ENCODE measurements at places on chromosomes 2 and 18.
A peak's percentile ranks its signal among the peaks of the same experiment; 100 is the strongest.

- no peak for DNase-seq
These were observed 6.5 kb upstream of the NAPG start for GRCh38 chr18:10519366-10519765.

DNA sequence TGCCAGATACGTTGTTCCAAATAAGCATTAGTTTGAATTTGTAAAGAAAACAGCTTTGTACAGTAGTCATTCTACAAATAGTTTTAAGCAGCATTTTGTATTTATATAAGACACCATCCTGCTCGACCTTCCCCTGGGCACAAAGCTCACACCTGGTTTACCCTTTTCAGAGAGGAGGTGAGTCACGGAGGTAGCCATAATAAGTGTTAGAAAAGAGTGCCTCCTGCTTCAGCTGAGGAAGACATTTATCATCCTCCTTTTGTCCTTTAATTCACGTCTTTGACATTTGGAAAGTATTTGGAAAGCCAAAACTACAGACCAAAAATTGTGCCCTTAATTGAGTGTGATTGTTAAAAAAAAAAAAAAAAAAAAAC, 6.8 kb downstream of the RAB12 start:
- peak; percentile 35 for DNase-seq

GRCh38 chr18:76765649-76766048, 56.7 kb upstream of the ZNF236 start:
- DNase-seq = no peak

DNA sequence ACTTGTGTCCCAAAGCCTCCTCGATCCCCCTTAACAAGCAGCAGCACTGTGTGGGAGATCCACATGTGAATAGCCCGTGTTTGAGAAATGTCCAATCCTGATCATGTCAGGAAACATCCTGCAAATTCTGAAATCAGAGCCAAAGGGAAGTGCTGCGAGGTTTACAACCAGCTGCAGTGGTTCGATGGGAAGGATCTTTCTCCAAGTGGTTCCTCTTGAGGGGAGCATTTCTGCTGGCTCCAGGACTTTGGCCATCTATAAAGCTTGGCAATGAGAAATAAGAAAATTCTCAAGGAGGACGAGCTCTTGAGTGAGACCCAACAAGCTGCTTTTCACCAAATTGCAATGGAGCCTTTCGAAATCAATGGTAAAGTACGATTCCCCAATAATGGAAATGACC, at the start of gene MARCO:
TSS of gene MARCO (plus strand) at position 164 of the 400 bp plus-strand sequence. CDS start at position 271, 107 bp downstream.
- no peak for DNase-seq

- DNase-seq = no peak
These were observed 15.8 kb upstream of the COL6A3 start for GRCh38 chr2:237429753-237430152.

DNA sequence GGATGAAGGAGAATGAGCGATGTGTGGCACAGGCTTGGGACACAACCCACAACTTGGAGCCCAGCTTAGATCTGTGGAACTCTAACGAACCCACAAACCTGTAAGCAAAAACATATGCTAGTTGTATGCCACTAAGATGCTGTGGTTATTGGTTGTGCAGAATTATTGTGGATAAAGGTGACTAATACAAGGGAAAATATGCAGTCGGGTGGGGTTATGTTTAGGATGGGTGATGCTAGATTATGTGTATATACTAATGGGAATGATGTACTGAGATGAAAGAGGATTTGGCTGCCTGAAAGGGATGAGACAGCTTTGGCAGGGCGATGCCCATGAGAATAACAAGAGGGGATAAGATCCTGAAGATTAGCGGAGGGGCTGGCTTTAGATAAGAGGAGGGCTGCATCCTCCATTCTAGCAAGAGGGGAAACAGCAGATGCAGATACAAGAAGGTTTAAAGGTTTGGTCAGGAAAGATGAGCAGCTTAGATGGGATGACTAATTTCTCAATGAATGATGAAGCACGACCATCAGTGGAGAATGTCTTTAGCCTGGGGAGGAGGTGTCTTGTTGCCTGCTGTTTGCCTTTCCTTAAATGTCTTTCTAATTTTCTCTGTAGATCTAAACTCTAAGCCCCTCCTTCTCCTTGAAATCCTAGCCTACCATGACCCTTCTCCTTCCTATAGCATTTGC, 49.6 kb downstream of the GALNT14 start:
- no peak for DNase-seq

- DNase-seq = no peak
These were observed 266.8 kb downstream of the ALPK2 start for GRCh38 chr18:58362027-58362575.

- DNase-seq = no peak
These were observed 76.5 kb downstream of the C1D start for GRCh38 chr2:67986258-67986657.

DNA sequence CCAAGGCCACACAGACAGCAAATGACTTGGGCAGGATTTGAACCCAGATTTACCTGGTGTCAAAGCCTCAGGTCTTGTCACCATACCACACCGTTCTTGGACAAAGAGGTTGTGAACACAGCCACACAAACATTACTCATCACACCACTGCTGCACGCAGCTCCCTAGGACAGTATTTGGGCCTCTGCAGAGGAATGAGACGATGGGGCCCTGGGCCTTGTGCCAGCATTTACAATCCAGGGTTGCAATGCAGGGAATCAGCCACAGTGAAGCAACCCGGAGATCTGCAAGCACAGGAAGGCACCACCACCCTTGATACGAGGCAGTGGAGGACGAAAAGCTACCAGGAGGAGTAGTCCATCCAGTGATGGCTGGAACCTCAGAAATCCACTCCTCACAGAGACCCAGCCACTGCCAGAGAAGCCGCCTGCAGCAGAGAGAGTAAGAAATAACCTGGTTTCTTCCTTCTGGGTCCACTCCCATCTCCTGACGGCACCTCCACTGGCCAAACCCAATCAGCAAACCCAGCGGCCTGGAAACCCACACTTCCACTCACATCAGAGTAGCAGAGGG, 3.7 kb upstream of the MTCL1 start:
- peak; percentile 59 for DNase-seq

- no peak for DNase-seq
These were observed 17.3 kb downstream of the PHLPP1 start for GRCh38 chr18:62732617-62733016.

DNA sequence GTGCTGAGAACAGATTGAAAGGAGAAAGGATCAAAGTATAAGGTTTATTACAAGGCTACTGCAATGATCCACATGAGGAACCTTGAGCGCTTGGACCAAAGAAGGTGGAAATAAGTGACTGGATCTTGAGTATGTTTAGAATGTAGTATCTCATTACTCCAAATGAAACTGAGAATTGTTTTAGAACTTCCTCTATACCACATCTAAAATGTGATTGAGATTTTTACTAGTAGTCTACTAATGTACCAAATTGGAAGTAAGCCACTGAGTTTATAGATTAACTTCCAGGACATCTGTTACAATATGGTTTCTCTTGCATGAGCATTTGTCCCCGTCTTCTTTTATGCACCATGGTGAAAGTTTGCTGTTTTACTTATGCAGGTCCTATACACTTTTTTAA, 300.5 kb downstream of the SUCLG1 start:
- DNase-seq = no peak

- DNase-seq = peak; percentile 98
These were observed 57.2 kb downstream of the CYB5A start for GRCh38 chr18:74234326-74235171.

- no peak for DNase-seq
These were observed 61.4 kb downstream of the TWIST2 start for GRCh38 chr2:238908960-238909951.

- DNase-seq = no peak
These were observed 98.0 kb downstream of the STPG4 start for GRCh38 chr2:47056868-47057686.

DNA sequence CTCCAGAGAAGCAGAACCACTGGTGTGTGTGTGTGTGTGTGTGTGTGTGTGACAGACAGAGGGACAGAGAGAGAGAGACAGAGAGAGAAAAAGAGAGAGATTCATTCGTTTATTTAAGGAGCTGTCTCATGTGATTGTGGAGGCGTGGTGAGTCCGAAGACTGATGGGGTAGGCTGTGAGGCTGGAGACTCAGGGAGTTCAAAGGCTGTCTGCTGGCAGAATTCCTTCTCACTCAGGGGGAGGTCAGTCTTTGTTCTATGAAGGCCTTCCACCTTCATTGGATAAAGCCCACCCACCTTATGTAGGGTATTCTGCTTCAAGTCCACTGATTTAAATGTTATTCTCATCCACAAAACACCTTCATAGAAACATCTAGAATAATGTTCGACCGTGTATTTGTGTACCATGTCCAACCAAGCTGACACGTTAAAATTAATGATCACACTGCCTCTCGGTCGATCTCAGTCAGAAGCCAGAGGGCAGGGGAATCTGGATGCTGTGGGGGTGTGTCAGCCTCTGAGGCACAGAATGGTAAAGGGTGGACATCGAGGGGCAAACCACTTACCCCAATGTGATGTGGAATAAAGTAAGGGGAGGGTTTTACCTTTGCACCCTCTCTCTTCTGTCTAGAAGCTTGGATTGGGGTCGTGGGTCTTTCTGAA, 275.6 kb downstream of the SLC4A3 start:
- no peak for DNase-seq

DNA sequence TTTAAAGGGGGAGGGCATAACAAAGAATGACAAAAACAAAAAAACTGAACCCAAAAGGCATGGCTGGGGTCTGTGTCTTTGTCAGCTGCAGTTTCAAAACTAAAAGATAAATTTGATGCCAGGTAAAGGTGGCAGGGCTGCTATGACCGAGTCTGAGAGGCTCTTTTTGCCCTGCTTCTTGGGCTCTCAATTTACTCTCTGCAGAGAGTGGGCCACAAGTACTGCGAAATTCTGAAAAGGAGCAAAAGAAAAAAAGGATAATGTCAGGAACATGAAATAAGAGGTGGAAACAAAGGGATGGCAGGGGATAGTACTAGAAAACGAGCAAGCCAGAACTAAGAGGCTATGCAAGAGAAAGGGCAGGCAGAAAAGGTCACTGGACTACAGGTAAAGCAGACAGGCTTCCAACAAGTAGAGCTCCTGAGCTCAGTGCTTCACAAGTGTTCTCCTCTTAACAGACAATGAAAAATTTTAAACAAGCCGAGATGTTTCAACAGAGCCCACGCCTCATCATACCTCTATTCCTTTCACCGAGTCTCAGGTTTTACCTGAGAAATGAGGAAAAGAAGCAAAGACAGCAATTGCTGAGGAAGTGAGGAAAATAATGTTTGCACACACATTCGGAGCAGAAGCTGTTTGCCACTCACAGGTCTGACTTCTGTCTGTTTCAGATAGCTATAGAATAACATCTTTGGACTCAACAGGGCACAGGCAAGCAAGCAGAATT, 7.3 kb downstream of the IRS1 start:
- no peak for DNase-seq

DNA sequence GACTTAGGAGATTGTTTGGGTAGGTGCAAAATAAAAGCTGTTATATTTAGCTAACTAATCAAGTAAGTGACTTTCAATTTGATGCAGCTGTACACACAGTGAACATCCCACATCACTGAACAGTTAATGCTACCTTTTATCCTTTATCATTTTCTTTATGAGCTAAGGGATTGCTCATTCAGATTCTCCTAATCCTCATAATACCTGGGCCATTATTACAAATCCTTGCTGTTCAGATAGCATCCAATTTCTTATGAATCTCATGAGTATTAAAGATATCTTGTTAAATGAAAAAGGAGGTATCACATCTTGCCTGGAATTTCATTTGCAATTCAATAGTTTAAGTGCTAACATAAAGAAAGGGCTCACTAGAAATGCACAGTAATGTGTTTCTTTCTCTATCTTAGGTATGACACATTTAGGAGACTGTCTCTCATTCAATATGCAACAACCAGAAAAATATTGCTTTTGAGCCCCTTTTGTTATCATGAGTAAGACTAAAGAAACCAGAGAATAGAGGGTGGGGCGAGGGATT, 918.5 kb downstream of the CBLN2 start:
- DNase-seq = no peak

GRCh38 chr2:84472856-84473565, 13.9 kb upstream of the SUCLG1 start:
- DNase-seq = no peak

DNA sequence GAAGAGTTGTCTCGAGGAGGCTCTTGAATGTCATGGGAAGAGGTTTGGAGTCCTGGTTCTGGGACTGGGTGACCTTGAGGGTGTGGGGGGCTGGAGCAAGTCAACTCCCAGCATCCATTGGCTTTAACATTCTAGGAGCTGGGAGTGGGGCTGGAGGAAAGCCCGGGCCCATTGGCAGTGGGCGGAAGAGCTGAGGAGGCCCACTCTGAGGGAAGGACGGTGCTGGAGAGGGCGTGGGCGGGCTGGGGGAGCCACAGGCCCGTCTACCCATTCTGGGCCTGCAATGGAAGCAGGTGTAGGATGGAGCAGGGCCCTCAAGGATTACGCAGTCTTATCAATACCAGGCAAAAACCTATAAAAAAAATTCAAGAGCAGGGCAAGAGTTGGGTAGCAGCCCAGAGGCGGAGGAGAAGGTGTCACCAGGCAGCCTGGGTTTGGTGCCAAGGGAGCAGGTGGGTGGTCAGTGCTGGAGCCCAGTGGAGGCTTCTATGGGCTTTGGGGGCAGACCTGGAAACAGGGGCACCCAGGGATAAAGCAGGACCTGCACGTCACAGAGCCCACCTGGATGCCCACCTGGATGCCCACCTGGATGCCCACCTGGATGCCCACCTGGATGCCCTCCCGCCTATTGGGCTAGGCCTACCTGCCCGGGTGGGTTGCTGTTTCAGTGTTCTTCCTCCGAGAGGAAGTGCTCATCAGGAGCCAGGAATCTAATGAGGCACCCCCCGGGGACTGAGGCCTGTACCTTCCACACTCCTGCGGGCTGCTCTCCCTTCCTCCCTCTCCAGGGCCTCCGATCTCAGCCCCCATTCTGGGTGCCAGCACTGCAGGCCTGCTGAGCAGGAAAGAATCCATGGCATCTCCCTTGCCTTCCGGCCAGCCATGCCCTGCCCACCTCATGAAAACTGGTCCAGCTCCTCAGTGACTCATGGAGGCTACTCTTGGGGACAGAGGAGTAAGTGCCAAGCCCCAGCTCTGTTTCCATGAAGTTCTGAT, 71.3 kb downstream of the CTIF start:
- DNase-seq = no peak

DNA sequence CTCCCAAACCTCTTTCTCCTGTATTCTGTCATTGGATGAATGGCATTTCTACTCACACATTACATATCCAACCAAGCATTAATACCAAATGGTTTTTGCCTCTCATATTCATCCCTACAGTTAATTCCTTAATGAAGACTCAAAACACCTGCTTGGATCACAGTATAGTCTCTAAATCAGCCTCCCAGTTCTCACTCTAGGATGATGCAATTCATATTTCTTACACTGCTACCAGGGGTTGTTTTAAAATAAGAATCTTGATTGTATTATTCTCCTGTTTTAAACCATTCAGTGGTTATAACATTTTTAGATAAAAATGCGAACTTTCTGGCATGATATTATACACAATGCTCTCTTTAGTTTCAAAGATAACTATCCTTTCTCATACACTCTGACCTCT, 281.4 kb upstream of the ZEB2 start:
- DNase-seq = no peak

GRCh38 chr18:23857164-23857552, 157.4 kb upstream of the TTC39C start:
- no peak for DNase-seq

All from HepG2 (cell line).